ENCODE measurements at places on chromosomes 2 and 18.

GRCh38 chr18:32610176-32610575 lies 139.5 kb upstream of the GAREM1 start:
- no peak for DNase-seq

GRCh38 chr2:202064171-202064880 lies 8.7 kb upstream of the KIAA2012 start:
- DNase-seq: no peak

GRCh38 chr18:32922951-32923430 lies 150.2 kb upstream of the KLHL14 start:
- DNase-seq: no peak

DNA sequence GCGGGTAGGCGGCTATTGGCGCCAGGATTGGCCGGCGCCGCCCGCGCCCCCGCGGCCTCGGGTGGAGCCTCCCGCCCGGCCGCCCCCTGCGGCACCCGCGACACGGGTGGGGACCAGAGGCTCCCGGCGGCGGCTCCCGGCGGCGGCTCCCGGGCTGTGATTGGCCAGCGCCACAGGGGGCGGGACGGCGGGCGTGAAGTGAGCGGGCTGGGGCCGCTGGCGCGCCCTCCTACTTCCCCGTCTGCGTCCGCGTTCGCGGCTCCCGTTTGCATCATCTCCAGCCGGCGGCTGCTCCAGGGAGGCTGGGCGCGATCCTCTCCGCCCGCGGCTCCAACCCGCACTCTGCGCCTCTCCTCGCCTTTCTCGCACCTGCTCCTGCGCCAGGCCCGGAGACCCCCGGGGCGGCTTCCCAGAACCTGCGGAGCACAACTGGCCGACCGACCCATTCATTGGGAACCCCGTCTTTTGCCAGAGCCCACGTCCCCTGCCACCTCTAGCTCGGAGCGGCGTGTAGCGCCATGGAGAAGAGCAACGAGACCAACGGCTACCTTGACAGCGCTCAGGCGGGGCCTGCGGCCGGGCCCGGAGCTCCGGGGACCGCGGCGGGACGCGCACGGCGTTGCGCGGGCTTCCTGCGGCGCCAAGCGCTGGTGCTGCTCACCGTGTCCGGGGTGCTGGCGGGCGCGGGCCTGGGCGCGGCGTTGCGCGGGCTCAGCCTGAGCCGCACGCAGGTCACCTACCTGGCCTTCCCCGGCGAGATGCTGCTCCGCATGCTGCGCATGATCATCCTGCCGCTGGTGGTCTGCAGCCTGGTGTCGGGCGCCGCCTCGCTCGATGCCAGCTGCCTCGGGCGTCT lies at the start of gene SLC1A4:
Gene SLC1A4 (plus strand): TSS at position 274 of the 856 bp plus-strand sequence. CDS start 245 bp downstream, at position 519.
- DNase-seq: peak; percentile 90

GRCh38 chr2:205582366-205582765 lies 99.9 kb upstream of the NRP2 start:
- no peak for DNase-seq

DNA sequence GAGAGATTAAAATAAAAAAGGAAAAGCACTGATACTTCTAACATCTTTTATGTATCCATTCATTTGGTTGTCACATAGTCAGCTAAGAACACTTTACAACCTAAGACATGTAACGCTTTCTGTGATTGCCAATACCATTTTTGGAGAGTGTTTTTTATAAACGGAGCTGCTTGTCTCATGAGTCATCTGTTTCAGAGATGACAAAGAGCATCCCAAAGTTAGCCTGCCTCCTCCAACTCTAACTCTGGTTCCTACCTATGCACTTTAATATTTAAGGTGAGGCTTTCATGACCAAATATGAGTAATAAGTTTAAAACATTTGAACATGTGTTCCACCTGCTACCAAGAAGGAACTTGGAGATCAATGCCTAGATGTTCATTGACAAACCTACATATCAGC lies 260.1 kb upstream of the SMIM21 start:
- DNase-seq: no peak

- DNase-seq: no peak
These were observed 19.6 kb downstream of the DHX57 start for GRCh38 chr2:38856165-38856564.

DNA sequence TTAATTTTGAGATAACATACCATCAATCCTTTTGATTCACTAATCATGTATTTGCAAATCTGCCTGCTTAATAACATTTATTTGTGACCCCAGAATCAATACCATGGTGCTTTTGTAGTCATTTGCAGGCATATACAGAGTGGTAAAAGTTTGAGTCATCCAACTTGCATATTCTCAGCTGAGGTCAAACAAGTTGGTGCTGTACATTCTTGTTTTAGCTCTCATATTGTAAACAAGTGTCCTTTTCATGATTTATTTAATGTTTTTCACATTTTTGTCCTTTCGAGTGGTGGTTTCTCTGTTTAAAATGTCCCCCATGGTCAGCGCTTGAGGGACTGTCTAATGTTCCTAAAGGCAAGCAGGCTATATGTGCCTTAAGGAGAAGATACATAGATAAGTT lies 17.5 kb downstream of the RAB27B start:
- DNase-seq: no peak

- no peak for DNase-seq
These were observed 36.5 kb downstream of the GKN2 start for GRCh38 chr2:68916226-68916625.

DNA sequence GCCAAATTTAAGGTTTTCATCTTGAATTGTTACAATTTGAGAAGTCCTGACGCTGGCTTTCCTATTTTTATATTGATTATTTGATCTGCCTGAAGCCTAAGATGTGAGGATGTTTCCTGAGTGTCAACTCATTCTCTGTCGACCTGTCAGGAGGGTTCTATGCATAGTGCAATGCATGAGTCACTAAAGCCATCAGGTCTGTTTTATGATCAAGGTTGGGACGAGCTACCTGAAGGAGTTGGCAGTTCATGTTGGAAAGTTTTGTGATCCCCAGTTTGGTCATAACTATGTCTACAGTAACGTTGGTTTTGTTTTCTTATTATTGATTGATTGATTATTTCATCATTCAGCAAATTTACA lies 71.2 kb downstream of the NABP1 start:
- no peak for DNase-seq

- DNase-seq: no peak
These were observed 52.4 kb downstream of the SLC66A2 start for GRCh38 chr18:79898952-79899608.

- DNase-seq: no peak
These were observed 187.4 kb downstream of the CCDC102B start for GRCh38 chr18:68985172-68985820.

- DNase-seq: no peak
These were observed 644 bp upstream of the NEU2 start for GRCh38 chr2:233031556-233032500.

Measured in right atrium auricular region (tissue), 2 donors.